ENCODE measurements at places on chromosomes 4 and X.
A peak's percentile ranks its signal among the peaks of the same experiment; 100 is the strongest.

DNA sequence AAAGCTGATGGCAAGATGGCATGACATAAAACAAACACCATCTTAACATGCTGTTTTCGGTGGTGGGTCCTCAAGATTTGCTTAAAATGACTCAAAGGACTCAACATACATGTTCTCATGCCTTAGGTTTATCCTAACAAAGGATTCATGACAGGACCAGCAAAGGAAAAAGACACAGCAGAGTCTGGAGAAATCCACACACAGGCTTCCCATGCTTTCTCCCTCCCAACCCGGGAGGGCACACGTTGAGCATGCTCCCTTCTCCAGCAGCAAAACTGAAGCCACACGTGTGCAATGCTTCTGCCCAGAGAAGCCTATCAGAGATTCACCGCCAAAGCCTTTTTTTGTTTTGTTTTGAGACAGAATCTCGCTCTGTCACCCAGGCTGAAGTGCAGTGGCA, 39.9 kb downstream of the SAT1 start:
- no peak for DNase-seq

DNA sequence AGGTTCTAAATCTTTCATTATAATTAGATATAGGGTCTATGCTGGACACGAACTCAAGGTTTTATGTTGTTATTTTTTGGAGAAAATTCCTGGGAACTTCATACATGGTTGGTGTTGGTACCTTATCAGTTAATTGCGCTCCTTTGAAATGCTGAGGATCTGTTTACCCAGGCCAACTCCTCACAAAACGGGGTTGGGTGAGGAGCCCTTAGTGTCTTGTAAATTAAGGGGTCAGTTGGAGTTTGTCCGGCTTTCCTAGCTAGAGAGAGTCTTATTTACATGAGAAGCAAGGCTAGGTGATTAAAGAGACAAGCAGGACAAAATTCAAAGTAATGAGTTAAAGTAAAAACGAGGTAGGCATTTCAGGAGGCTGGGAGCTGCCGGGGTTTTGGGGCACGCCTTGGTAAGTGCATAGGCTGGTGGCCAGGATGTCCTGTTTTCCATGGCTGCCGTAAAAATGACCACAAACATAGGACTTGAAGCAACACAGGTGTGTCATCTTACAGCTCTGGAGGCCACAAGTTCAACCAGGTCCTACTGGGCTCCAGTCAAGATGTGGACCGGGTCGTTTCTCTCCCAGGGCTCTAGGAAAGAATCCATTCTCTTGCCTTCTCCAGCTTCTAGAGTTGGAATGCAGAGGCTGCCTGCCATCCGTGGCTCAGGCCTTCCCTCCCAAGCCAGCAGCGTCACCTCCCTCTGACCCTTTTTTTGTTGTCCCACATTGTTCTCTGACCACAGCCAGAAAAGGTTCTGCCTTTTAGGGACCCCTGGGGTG, 19.8 kb downstream of the PSAPL1 start:
- no peak for DNase-seq

GRCh38 chr4:101954975-101955678, 164.6 kb downstream of the BANK1 start:
- no peak for DNase-seq

- DNase-seq = no peak
Observed at GRCh38 chrX:2446815-2447214, 54.0 kb downstream of the DHRSX start.

GRCh38 chr4:101790521-101791181, at the start of gene BANK1:
TSS of gene BANK1 (plus strand) at chr4:101790730. CDS start at chr4:101790881, 151 bp downstream.
- peak; percentile 10 for DNase-seq

DNA sequence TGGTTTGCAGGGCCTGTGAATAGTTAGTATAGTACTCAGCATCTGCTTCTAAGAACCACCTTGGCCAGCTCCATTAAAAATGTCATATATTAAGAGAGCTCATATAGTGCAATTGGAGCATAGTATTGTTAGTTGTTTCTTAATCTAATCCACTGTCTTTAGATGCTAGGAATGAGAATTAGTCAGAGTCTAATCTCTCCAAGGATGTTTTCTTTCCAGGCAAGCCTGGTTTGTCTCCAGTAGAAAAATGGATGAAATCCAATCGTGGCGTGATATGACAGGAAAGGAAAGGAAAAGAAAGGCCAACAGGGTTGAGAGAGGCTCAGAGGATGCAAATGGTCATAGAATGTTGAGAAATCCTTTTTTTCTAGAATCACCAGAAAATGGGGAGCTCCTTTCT, 15.0 kb upstream of the TMEM164 start:
- no peak for DNase-seq

GRCh38 chr4:23516716-23517115, 373.1 kb downstream of the PPARGC1A start:
- DNase-seq = no peak

- peak; percentile 91 for DNase-seq
Observed at GRCh38 chr4:38663801-38664705, at the start of gene KLF3. TSS of gene KLF3 (plus strand) at chr4:38664199. CDS start at chr4:38680626, 16,427 bp downstream.

- DNase-seq = no peak
Observed at GRCh38 chr4:24364249-24364648, 220.1 kb downstream of the DHX15 start.

DNA sequence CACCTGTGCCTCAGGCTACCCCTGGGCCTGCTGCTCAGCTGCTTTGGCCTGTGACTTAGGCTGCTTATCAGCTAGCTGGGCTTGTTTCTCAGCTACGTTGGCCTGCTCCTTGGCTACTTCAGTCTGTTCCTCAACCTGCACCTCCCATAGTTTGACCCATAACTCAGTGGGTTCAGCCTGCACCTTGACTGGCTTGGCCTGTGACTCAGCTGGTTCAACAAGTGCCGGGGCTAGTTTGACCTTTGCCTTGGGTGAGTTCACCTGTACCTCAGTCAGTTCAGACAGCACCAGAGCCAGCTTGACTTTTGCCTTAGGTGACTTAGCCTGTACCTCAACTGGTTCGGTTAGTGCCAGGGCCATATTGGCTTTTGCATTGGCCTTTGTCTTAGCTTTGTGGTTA, 171.2 kb downstream of the MSN start:
- no peak for DNase-seq

DNA sequence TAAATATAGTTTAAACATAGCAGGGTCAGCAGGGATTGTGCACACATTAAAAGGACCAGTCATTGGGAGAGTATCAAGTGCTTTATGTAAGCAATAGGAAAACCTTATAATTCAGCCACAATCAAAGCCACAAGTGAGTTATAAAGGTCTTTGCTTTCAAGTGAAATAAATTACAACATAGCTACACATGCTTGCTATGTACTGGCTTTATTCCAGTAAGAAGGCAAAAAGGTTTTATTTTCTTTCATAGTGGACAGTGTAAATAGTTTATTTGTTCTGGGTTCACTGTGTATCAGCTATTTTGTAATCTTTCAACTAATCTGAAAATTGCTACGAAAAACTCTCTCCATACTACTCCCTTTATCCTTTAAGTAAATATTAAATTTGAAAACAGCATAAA, 691.4 kb downstream of the PCDH7 start:
- DNase-seq = no peak

GRCh38 chr4:37588150-37588549, 98.0 kb downstream of the RELL1 start:
- no peak for DNase-seq

- DNase-seq = no peak
Observed at GRCh38 chr4:85772470-85772869, 297.5 kb downstream of the ARHGAP24 start.

DNA sequence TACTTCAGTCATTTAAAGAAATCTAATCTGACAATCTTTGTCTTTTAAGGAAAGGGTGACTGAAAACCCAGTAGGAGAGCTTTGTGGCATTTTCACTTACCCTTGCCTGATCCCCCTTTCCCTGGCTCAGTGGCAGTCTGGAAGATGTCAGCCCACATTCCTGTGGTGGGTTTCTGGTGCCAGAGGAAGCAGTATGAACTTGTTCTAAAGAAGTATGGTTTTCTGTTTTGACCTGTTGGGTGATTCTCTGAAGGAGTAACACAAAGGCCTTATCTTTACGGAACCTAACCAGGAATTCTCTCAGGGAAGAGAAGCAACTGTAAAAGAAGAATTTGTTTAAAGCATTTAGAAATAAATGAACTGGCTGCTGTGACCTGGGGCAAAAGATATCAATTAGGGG, 41.9 kb downstream of the BMP15 start:
- DNase-seq = no peak

DNA sequence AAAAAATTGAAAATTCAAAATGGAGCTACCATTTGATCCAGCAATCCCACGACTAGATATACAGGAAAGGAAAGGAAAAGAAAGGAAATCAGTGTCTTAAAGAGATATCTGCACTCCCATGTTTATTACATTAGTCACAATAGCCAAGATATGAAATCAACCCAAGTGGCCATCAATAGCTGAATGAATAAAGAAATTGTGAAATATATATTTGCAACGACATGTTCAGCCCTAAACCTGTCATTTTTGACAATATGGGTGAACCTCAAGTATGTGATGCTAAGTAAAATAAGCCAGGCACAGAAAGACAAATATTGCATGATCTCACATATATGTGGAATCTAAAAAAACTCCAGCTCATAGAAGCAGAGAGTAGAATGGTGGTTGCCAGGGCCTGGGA, 155.1 kb downstream of the ANXA5 start:
- DNase-seq = no peak

DNA sequence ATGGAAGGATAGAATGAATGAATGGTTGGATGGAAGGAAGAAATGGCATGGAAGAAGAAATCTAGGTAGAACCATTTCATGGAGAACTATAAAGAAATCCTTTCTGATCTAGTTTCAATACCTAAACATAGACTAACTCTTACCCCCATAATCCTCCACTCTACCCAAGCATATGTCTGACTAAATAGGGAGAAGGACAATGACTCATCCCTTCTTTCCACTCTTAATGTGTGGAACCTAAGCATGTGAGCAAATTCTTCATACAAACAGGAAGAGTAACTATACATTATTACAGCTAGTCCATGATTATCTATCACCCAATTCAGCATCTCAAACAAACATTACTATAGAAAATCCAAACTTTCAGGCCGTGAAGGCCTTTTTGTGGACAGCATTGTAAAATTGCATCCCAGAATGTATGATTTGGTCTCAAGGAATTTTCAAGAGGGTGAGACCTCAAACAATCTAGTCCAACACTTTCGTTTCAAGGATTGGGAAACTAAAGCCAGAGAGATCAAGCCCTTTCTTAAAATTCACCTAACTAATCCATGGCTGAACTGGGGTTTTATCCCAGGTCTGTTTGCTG, 11.2 kb downstream of the C1QTNF7 start:
- DNase-seq = no peak

- DNase-seq = no peak
Observed at GRCh38 chr4:97317671-97318070, 825.6 kb downstream of the STPG2 start.

GRCh38 chr4:56703378-56703777, 22.3 kb upstream of the HOPX start:
- no peak for DNase-seq

DNA sequence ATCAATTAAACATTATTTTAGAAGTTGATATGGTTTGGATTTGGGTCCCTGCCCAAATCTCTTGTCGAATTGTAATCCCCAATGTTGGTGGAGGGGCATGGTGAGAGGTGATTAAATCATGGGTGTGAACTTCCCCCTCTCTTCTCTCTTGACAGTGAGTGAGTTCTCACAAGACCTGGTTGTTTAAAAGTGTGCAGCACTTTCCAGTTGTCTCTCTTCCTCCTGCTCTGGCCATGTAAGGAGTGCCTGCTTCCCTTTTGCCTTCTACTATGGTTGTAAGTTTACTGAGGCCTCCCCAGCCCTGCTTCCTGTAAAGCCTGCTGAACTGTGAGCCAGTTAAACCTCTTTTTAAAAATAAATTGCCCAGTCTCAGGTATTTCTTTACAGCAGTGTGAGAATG, 141.4 kb downstream of the GALNTL6 start:
- no peak for DNase-seq

- DNase-seq = no peak
Observed at GRCh38 chrX:102849396-102849795, 87.7 kb upstream of the RAB40AL start.

- no peak for DNase-seq
Observed at GRCh38 chr4:25621027-25621930, 34.4 kb upstream of the SLC34A2 start.

- DNase-seq = no peak
Observed at GRCh38 chr4:106495476-106495875, 126.9 kb upstream of the GIMD1 start.

DNA sequence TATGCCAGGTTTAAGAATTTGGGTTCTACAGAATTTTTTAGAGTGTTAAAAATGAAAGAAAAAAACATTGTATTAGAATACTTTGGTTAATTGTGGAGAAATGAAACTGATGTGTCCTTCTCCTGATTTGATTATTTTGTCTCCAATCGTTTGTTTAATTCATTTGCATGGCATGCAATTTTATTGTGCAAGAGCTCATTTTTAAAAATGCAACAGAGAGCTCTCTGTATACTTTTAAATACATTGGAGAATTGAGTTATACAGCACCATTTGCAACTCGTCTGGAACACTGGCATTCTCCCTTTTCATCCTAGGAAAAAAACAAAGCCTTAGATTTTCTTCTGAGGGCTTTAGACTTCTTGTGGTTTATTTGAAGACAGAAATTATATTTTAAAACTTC, 689 bp downstream of the EXOC1L start:
- DNase-seq = no peak

Measured in stimulated activated CD4-positive, alpha-beta T cell treated with anti-CD3 and anti-CD28 coated beads, Interleukin-4, amount 100 ng/mL, for 4 hours (primary cell).